GM13976 (cell line): ENCODE measurements at places on chromosomes 5 and 9.

DNA sequence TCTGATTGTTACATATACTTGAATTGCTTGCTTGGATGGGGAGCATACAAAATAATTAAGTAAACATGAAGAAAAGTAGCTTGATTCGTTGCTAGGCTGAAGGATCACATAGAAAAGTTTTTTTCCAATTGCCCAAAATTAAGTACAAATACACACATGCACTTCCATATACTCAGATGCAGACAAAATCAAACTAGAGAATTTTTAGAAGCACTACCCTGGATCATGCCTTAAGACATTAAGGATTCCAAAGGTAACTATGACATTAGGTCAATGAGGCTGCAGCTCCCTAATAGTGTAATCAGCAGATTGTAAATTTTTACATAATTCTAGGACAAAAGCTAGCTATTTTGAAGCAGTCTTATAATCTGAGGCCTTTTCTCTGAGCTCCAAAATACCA lies 216.9 kb upstream of the TMEM161B start:
- DNase-seq = no peak

- no peak for DNase-seq
These were observed 34.1 kb downstream of the ZMAT2 start for GRCh38 chr5:140734354-140734753.

DNA sequence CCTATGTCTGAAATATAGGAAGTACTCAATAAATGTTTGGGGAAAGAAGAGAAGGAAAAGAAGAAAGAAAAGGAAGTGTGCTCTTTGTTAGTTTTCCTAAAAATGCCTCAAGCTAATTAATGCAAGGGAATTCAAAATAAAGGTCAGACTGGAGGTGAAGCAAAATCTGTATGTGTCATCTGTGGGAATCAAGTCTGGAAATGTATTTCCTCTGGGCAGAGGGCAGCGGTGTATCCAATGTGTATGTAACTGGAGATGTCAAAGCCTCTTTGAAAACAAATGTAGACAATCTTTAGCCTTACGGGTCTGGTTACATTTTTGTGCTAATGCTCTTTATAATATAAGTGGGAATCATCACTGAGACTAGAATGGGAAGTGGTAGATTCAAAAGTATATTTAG lies 471.4 kb downstream of the MAN2A1 start:
- DNase-seq = no peak

- no peak for DNase-seq
These were observed 3.8 kb downstream of the ARSI start for GRCh38 chr5:150298701-150299451.
